Right lung (tissue), 10 donors: ENCODE measurements at places on chromosomes 16 and 17.

DNA sequence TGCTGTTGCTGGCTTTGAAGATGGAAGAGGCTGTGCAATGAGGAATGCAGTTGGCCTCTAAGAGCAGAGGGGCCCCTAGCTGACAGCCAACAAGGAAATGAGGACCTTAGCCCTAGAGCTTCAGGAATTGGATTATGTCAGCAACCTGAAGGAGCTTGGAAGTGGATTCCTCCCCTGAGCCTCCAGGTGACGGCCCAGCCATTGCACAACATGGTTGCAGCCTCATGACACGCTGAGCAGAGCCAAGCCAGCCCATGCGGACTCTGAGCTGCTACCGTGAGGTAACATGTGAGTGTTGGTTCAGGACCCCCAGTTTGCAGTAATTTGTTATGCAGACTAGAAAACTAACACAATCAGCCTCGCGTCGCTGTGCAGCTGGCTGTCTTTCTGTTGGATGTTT, 20.2 kb downstream of the CCDC42 start:
- DNase-seq: no peak

DNA sequence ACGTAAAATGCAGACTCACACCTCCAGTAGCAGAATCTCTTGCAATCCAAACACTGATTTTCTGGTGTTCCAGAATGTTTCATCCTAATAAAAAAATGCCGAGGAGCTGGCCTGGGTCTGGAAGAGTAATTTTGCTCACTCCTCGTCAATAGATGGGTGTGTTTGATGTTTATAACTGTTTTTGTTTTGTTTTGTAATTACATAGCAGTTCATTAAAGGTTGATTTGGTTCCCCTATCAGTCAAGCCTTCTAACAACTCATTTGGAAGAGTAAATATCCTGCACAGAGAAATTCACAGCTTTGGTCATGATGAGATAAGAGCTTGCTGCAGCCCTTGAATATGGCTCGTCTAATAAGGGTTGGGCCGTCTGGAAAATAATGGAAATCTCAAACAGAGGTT, 36.8 kb upstream of the ELAC2 start:
- DNase-seq: no peak

- DNase-seq: peak; percentile 82
These were observed at the start of gene KLHL11 for GRCh38 chr17:41864836-41865595. KLHL11 (minus strand) TSS chr17:41865423; CDS start chr17:41865370, 53 bp downstream.

DNA sequence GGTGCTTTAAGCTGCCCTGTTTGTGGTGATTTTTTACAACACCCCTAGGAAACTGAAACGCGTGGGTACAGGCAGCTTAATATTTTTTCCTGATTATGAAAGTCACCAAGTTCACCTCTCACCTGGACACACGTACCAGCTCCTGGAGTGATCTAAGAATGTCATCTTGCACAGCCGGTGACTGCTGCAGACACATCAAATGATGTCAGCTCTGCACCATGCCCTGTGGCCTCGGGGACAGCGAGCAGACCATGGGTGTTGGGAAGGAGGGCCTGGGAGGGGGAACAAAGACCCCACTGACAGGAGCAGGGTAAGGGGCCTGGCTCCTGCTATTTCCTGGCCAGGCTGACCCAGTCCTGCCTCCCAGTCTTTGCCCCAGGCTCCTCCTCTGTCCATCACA, 272.7 kb downstream of the PARN start:
- no peak for DNase-seq

DNA sequence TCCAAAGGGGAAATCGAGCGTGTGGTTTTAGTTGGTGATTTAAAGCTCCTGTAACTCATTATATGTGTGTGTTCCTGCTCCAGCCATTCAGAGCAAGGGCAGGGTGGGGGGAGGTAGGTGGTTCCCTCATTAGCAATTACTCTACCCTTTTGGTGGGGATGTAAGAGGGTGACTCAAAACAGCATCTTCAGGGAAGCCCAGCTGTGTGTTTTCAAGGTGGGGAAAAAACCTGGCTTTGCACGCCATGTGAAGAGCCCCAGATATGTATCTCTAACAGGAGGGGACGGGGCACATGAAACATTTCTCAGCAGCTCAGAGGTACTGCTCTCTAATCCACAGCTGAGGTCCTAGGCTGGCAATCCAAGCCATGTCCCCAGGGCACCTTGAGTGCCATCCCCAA, 241.3 kb upstream of the ZFHX3 start:
- no peak for DNase-seq

DNA sequence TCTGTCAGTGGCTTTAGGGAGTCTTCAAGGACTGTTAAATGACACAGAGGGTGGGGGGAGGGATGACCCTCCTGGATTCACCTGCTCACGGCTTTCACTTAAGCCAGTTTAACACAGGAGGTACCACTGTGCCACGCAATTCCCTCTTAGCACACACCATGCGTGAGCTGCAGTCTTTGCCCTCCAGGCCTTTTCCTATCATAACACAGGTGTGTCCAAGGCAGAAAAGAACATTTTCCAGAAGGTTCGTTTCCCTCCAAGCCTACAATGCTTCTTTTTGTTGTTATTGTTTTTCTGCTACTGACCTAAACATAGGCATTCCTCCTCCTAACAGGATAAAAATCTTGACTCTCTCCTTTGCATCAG, 1.1 kb downstream of the ZFHX3 start:
- DNase-seq: no peak

- DNase-seq: no peak
These were observed 165.1 kb downstream of the CHD9 start for GRCh38 chr16:53219795-53220454.

DNA sequence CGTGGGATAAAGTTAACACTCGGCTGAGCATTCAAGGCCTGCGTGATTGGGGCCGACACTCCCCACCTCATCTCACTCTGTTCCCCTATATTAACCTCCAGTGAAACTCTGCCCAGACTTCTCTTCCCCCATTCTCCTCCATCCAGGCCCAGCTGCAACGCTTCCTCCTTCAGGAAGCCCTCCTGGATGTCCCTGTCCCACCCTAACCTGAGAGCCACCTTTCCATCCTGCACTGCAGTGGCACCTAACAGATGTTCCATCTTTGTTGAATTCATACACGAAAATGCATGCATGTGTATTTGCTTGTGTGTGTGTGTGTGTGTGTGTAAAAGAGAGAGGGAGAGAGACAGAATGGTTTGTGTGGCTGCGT, 32.6 kb upstream of the SBK1 start:
- no peak for DNase-seq

GRCh38 chr16:66337463-66338188, 28.9 kb upstream of the CDH5 start:
- DNase-seq: no peak
